GM13977 (cell line): ENCODE measurements at places on chromosomes 2 and 18.

DNA sequence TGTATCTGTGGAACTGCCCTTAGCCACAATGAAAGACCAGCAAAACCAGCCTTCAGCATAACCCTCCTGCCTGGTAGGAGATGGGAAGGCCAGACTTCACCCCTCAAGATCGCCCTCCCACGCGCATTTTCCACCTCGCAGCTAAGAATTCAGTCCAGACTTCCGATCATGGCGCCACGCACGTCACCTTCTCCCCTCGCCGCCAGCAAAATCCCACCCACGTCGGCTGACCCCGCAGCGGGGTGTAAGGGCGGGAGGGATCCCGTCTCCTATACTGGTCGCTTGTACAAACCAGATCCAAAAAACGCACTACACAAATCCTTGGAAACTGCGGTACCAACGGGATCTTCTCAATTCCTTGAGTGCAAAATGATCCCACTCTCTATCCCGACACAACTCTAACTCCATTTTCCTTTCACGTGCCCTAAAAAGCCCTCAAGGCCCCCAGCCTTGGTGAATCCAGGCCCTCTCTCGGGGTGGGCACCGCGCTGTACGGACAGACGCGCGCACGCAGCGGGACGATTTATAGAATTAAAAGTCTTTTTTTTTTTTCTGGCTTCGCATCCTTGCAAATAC, 1.0 kb upstream of the BMPR2 start:
- no peak for DNase-seq

GRCh38 chr2:23614701-23615100, 229.7 kb downstream of the KLHL29 start:
- DNase-seq, result no peak

- no peak for DNase-seq
These were observed 104.6 kb upstream of the KLHL29 start for GRCh38 chr2:23280401-23280800.

- no peak for DNase-seq
These were observed 246.0 kb downstream of the LRRTM1 start for GRCh38 chr2:80058562-80058961.

DNA sequence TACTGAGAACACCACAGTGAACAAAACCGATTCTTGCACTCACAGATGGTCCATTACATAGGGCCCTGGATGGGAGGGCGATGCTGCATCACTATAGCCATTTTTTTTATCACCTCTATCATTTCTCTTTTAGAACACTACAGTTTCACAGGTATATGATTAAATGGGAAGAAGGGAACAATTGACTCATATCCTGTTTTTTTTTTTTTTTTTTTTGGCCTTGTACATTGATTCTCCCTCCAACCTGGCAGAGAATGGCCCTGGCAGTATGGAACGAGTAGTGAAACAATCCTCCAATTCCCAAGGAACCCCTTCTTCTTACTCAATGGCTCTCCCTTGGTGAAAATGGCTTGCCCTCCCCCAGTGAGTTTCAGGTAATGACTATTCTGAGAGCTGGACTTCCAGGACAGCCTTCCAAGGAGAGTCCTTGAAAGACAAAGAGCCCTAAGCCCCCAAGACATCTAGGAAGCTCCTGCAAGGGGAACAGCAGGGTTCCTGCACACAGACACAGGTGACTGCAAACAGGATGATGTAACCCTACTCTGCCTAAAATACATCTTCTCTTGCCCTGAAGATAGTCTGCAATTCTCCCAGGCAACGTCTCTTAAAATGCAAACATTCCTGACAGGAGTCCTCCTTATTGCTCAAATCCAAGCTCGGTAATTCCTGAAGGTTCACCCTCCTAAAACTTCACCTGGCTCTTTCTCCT, 405.4 kb downstream of the SETBP1 start:
- no peak for DNase-seq

DNA sequence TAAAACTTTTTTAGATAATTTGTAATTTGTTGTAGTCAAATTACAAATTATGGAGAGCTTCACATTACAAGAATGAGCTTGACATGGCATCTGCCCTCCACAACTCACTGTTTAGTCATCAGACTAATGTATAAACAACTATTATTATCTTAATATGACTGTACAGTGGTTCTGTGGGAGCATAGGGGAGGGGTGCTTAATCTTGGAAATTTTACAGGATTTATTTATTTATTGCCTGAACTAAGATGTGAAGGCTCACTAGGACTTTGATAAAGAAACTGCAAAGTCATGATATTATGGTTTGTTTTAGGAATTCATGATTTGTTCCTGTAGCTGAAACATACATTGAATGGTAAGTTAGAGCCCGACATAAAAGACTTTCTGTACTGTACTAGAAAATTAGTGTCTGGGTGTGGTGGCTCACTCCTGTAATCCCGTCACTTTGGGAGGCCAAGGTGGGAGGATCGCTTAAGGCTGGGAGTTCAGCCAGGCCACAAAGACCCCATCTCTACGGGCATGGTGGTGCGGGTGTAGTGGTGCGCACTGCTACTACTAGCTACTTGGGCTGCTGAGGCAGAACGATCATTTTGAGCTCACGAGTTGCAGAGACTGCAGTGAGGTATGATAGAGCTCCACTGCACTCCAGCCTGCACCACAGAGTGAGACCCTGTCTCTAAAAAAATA, 2.1 kb downstream of the MARCHF7 start:
- DNase-seq, result no peak

GRCh38 chr18:48419277-48420022, 10.3 kb upstream of the ZBTB7C start:
- no peak for DNase-seq

DNA sequence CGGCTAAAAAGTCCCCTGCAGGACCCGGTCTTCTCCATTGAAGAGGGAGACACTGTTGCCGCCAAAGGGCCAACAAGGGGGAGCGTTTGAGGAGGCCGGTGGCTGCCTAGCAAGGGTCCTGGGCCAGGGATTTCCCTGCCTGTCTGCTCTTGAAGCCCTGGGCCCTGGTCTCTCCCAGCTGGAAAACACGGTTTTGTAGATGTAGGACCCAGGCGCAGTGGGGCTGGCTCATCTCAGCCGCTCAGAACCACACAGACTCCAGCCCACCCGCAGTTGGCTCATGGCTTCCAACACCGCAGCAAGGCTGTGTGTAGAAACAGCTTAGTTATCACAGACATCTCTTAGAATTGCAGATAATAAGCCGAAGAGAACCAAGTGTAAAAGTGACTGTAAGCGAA, 57.1 kb upstream of the TWIST2 start:
- no peak for DNase-seq

GRCh38 chr2:129800686-129801085, 178.8 kb upstream of the RAB6C start:
- DNase-seq, result no peak

- no peak for DNase-seq
These were observed 4.4 kb downstream of the LPIN2 start for GRCh38 chr18:3008541-3008940.

DNA sequence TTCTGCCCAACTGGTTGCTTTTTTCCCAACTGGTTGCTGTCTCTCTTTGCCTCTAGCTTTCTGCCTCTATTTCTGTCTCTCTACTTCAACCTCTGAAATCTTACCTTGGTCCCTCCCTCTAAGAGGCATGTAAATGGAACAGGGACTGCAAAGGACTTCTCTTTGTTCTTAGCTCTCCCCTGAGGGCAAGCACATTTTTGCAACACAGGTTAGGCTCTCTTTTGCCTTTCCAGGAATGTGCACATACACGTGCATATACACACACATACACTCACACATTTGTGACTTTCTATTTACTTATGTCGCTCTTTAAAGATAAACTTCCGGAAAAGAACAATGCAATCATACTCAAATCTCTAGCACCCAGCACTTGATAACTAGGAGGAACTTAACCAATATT, 262.6 kb upstream of the DDX18 start:
- DNase-seq, result no peak

GRCh38 chr2:23703037-23703582, 223.8 kb downstream of the ATAD2B start:
- no peak for DNase-seq

DNA sequence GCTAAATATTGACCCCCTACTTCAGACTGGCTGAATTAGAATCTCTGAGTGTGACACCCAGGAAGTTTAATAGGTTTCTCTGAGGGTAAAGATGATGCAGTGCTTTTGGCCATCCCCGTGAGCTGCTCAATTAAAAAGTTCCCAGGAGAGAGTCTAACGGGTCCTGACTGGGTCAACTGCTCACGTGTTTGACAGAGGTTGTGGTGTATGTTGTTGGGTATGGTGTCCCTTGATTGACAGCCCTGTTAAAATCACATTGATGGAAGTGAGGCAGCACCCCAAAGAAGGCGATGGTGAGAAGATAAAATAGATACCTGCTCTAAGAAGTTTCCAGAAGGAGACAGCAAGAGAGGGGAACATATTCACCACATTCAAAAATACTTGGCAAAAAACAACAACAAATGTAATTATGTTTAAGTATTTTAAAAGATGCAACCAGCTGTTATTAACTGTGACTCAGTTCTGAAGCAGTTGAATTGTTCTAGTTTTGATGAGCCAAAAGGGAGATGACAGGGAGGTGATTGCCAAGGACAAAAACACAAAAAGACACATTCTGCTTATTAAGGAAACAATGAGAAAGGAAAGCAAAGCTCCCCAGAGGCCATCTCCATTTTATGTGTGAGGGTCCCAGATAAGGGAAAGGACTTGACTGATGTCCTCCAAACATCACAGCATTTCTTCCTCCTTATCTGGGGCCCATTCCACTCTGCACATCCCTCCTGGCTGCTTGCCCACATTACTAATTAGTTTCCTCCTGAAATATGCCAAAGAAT, 11.5 kb upstream of the GMCL1 start:
- no peak for DNase-seq
